ENCODE measurements at places on chromosomes 2 and 18.
A peak's percentile ranks its signal among the peaks of the same experiment; 100 is the strongest.

- no peak for DNase-seq
Observed at GRCh38 chr18:31261792-31262582, 56.0 kb upstream of the DSG1 start.

- no peak for DNase-seq
Observed at GRCh38 chr2:33223856-33224255, 252.6 kb upstream of the RASGRP3 start.

DNA sequence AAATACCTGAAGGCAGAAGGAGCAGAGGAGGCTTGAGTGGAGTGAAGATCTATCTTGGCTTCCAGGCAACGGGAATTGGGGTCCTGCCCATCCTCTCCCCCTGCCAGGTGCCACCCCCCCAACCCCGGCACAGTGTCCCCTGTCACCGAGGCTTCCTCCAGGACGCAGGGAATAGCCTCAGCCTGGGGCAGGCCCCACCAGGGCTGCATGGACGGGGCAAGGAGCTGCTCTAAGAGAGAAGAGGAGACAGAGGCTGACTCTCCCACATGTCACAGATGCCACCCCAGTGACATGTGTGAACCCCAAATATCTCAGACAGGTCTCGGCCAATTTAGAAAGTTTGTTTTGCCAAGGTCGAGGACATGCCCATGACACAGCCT, 42.1 kb downstream of the PXDN start:
- DNase-seq, result no peak

- DNase-seq, result no peak
Observed at GRCh38 chr2:98453531-98453930, 8.9 kb downstream of the INPP4A start.

GRCh38 chr18:10090668-10091067, 176.9 kb downstream of the VAPA start:
- no peak for DNase-seq

DNA sequence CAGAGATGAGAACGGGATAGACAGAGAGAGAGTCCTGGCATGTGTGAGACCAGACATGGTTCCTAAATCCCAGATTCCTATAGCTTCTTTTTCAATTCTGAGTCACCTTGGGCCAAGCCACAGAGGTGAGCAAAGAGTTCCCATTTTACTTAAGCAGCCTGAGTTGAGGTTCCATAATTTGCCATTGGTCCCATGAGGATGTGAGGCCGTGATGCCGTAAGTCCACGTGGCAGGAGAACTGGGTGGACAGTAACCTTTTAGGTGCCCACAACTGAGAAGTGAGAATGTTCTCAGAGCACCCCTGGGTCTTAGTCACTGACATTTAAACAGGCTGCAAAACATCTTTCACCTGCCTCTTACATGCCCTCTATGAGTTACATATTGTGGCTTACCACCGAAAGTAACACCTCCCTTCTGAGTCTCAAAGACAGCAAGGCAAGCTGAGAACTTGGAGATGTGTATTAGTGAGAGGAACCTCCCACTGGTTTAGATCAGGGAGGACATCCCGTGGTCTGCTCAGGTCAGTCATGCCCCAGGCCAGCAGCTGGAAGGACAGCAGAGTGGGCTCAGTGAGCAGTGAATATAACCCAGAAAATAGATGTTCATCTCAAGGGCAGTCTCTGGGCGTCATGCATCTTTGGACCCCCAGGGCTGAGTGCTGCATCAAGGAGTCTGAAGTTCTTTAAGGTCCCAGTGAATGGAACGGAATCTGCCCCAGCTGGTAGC, 127.9 kb upstream of the LGALSL start:
- no peak for DNase-seq

DNA sequence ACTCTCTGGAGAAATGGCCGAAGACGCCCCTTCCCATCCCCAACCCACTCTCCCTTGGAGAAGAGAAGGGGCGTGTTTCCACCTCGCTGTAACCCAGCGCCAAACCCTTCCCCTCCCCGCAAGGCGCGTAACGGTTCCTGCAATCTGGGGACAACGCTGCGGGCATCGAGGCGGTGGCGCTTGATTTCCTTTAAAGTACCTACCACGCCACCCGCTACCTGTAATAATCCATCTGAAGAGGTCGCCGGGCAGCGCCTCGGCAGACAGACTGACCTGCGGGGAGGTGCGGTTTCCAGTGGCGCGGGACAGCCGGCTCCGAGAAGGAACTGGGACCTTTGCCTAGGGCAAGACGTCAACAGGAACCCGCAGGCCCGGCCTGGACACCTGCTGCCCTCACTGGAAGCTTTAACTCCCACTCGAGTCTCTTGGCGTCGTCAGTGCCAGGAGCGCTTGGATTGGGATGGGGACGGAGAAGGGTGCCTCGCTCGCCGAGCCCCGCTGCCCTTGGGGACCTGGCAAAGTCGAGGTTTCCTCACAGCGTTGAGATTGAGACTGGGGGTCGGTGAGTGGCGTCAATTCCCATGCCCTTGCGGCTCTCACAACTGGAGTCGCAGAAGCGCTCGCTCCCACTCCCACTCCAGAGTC, at the start of gene CYP1B1:
Gene CYP1B1 (minus strand): TSS at position 645 of the 645 bp plus-strand sequence. CDS start 763 bp downstream, outside the sequence.
- no peak for DNase-seq

GRCh38 chr2:179768765-179769164, 92.6 kb downstream of the ZNF385B start:
- no peak for DNase-seq

GRCh38 chr2:183898641-183899040, 699.7 kb upstream of the ZNF804A start:
- DNase-seq, result no peak

DNA sequence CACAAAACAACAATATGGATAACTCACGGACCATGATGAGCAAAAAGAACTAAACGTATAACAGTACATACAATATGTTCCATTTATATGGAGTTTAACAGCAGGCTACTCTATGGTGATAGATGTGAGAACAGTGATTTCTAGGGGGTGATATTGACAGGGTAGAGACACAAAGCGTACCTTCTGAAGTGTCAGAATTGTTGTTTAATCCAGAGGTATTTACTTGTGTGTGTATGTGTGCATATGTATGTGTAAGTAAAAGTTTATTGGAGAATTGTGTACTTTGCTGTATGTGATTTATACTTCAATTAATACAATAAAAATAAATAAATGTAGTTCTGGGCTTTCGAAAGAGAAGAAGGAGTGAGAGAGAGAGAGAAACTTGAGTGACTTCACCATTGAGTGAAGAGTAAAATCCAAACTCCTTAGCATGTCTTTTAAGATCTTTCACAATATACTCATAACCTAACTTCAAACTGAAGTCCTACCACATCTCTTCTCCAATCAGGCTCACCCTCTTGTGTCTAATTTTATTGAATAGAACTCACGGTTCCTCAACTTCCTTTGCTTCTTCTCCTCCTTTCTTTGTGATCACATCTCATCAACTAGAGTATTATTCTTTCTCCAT, 126.0 kb upstream of the KLF7 start:
- no peak for DNase-seq

DNA sequence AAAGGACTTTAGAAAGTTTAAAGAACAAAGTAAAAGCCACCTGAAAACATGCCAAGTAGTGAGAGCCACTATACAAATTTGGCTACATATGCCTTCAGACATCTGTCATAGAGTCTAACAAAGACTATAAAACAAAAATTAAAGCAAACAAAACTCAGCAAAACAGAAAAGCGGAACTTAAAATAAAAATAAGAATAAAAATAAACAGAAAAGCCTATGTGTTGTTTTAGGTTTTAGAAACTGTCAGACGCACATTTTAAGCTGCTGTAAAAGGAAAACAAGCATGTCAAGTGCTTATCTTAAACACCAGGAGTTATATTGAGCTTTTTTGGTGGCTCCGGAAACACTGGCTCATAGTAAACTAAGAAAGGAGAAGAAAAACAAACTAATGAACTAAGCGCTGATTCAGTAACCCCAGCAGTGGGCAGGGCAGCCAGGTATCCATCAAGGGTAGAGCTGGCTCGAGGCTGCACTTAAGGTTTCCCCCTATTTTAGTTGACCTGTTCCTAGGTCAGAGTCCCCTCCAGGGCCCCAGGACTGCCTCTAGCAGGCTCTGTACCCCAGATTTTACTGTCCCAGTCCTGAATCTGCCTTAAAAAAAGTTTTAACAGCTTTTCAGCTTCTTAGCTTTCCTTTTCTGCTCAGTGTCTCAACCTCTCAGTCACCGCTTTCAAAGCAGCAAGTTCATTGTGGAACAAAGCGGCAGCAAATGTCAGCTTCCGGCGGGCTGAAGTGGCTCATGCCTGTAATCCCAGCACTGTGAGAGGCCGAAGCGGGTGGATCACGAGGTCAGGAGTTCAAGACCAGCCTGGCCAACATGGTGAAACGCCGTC, 15.4 kb upstream of the RMC1 start:
- peak; percentile 17 for DNase-seq

DNA sequence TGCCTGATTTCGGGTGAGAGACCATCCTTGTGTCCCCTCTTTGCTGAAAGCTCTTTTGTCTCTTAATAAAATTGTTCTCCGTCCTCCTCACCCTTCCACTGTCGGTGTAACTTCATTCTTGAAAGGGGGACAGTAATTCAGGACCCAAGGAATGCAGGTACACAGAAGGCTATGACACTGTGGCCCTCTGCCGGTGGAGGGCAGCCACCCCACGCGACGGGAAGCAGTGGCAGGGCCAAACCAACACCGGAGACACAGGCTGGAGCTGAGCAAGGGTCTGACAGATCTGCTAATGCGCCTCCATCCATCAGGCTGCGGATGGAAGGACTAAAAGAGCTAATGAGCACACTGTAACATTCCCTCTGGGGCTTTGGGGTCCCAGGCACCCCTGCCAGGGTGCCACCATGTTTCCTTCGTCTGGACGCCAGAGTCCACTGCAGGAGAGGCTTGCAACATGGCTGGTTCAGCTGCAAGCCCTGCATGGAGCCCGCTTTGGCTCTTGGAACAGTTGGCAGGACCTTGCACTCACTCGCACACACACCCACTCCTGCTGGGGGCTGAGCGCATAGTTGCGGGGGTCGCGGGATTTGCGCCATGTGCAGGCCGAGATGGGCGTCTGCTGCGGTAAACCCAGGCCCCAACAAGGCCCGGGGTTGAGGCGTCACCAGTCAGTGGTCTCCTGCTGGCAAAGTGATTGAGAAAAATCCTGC, 544.1 kb upstream of the CDH7 start:
- DNase-seq, result no peak

DNA sequence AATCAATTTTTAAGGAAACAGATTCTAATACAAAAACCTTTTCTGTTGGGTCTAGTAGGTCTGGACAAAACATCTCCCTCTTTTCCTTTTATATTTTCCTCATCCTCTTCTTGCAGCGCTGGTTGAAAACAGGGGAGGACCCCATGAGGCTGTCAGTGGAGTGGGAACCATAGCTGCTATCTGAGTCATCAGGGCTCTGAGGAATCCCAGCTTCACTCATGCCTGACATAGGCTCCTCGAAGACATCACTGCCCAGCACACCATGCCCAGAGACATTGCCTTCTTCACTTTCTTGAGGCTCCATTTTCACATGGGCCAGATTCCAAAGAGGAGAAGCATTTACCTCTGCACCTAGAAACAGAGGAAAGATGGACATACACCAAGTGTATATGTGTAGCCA, 10.0 kb downstream of the SUPT7L start:
- DNase-seq, result no peak

Data from inflammatory macrophage treated with lipopolysaccharide for 1 hour (primary cell).